Activated CD4-positive, alpha-beta T cell treated with anti-CD3 and anti-CD28 coated beads, Interleukin-2, amount 10 ng/mL, durations not matched to agents 7 days and 5 days (primary cell): ENCODE measurements at places on chromosomes 4 and X.

DNA sequence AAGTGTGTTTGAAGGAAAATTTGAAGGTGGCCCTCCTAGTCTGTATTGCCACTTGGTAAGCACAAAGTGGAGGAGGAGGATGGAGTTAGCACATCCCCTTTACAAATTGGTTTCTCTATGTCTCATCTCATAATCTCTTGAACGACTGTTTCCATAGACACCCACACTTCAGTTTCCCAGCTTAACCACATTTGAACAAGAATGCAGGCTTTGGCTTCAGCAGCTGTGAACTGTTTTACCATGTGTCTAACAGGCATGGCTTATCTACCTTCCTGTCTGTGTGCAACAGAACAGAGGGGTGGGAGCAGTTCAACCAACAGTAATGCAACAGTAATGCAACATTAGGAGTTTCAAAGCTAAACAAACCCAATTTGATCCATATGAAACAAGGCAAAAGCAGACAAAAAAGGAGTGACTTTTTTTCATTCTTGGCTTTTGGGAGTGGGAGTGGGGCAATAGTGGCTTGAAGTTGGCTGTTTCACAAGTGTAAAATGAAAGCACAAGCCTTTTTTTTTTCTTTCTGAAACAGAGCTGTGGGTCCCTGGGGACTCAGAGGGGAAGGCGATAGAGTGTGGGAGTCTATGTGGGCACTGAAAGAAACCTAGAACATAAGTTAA lies 108.0 kb downstream of the ITM2A start:
- DNase-seq = peak; percentile 70

DNA sequence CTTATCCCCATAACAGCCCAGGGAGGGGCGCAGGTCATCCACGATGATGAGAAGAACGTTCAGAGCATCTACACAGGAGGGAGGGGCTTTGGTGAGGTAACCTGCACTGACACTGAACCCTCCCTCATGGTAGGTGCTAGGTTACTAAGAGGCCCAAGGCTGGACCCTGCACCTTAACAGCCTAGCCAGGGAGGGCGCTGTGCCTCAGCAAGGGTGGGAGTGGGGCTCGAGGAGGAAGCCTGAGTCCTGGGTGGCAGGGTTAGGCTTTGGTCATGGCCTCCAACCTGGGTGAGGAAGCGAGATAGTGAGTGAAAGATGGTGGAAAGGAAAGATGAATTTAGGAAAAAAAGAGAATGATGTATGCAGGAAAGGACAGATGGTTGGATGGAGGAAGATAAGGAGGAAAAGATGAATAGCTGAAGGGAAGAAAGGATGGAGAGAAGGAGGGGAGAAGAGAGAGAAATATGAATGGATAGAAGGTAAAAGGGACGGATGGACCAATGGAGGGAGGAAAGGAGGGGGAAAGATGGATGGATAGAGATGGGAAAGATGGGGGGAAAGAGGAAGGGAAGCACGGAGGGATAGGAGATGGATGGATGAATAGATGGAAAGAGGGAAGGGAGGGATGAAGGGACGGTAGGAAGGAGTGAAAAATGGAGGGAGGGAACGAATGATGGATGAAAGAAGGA lies 736 bp downstream of the IDS start:
- DNase-seq = peak; percentile 63

DNA sequence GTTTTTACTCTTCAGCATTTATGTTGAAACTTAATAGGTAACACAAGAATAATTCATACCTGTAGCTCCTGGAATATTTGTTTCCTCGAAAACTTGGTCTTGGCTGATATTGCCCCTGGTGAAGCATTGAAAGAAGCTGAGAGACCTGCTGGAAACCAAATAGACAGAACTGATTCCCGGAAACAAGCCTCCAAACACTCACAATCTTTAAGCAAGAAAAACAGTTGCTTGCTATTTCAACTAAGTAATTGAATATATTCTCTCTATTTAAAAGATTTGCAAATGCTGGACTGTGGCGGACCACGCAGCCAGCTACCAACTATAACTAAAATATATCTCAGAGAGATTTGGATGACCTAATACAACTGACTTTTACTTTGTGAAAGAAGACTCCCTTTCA lies 3.6 kb downstream of the PCDH18 start:
- DNase-seq = no peak

DNA sequence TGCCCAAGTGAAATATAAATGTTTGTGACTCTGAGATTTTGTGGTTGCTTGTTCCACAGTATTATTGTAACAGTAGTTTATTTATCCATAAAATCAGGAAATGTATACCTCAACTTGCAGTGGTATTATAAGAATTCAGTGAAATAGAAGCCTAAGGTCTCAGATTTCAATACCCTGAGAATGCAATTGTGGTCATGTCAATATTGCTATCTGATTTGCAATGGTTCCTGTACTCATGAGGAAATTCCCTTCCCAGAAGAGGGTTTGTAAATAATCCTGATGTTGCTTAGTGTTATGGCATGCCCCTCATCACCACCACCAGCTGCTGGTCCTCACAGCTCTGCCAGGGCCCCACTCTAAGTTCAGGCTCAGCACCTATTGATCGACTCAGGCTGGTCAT lies 67.8 kb downstream of the SLC34A2 start:
- DNase-seq = no peak

DNA sequence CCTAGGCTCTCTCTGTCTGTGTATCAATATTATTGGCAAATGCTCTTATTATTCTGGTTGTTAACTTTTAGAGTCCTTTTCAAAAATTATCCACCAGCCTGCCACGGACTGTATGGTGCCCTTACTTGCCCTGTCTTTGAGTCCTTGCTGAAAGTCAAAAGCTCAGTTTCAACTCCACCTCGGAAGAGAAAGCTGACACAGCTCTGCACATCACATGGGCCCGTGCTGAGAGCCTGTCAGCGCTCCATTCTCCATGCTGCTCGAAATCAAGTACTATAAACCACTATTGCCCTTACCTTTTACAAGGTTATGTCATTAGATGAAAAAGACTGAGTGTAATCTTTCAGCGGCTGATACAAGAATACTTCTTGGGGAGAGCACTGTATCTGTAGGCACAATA lies 141.0 kb downstream of the CORIN start:
- DNase-seq = no peak

DNA sequence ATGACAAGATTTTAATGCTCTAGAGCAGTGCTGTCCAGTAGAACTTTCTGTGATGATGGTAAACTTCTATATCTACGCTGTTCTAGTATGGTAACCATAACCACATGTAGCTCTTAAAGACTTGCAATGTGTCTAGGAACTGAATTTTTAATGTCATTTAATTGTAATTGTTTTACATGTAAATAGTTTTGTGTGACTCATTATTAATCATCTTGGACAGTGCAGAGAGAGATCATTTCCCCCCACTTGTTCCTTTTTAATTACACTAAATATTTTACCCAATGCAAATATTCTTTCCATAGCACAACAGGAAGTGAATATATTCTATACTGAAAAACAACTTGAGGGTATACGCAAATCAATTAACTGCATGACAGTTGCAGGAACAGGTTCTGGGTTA lies 5.8 kb downstream of the ATG4A start:
- no peak for DNase-seq

- DNase-seq = peak; percentile 7
Measured at GRCh38 chr4:154559494-154560418, 3.1 kb upstream of the FGB start.

DNA sequence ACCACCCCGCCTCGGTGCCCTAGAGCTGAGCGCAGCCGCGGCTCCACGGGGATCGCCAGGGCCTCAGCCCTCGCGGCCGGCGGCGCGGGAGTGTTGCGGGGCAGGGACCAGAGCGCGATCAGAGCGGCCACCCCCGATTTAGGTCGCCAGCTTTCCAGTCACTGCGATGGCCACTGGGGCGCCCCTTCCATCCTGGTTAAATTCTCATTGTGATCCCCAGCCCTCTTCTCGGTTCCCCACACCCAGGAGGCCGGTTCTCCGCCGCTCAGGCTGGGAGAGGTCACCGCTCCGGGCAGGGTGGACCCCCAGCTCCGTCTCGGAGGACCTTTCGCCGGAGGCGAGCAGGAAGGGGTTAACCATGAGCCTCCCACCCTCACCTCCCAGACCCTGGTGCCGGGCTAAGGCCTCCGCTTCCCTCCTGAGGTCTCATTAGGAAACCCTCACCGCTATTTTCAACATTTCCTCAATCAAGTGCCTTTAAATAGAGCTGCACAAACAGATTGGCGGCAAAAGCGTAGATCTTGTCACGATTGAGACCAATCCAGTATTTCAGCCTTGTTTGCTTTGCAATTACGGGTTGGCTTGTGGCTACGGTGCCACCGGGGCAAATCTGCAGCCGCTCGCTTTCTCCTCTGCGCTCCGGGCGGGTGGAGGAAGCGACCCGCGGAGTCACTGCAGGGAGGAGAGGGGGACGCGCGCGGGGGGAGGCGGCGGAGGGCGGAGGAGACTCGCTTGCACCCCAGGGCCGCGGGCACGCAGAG lies 8.3 kb upstream of the HAND2 start:
- DNase-seq = no peak

DNA sequence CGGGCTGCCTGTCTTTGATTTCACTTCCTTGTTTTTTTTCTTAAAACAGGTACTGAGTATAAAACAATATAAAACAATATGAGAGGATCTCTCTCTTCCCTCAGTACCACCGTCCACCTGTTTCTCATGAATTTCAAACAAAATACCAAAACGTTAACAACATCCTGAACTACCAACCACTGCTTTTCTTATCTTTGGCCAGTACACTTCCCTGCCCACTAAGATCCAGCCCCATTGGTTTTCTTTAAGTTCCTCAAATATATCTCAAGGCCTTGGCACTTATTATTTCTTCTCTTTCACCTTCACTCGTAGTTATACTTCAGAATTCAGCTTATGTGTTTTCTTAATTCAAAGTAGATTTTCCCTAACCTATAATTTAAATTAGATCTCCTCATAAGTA lies 370.2 kb upstream of the GRIA3 start:
- no peak for DNase-seq

DNA sequence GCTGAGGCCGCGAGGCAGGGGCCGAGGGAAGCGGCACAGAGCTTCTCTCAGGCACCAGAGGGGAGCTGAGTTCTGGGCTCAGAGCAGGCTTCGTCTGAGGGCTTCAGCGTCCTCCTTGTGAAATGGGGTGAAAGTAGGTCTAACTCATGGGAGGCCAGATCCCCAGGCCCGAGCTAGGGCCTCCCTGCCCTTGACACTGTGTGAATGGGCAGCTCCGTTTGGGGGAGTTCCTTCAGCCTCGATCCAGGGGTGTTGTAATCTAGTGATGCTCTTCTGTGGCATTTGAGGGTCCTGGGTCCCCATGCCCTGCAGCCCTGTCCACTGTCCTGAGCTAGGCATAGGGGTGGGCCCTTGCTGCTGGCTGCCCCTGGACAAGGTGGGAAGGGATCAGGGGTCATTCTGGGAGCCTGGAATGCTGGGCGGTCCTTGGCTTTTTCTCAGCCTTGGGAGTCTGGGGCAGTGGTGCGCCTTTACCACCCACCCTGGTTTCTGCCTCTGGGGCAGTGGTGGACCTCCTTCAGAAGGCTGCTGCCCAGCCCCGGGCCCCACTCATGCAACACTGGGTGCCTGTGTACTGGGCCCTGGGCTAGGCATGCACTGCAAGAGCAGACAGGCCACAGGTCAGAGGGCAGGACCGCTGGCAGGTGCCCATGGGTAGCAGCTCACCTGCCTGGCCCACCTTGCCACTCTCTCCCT lies 4.1 kb downstream of the SH3BP2 start:
- no peak for DNase-seq

DNA sequence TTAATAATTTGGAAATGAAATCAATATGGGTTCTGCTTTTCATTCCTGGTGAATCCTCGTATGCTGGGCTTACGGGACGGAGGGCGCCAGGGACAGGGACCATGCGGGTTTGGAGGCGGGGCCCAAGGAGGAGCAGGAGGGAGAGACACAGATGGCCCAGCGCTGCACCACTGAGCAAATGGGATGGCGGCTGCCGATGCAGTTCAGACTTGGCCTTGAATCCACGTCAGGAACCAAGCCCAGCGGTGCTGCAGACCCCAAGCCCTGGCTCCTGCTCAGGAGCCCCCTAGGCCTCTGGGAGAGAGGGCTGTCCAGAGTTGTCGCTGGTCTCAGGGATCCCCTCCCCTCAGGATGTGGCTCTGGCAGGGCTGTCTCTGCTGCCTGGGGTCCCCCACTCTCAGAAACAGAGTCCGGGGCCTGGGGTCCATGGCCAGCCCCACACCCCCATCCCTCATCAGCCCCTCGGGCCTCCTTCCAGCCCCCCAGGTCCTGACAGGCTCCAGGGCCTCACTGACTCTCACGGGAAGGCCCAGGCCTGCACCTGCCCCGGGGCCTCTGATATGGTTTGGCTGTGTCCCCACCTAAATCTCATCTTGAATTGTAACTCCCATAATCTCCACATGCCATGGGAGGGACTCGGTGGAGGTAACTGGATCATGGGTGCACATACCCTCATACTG lies 75.2 kb downstream of the FAM53A start:
- no peak for DNase-seq

- DNase-seq = no peak
Measured at GRCh38 chrX:123742440-123742839, 9.6 kb upstream of the THOC2 start.

GRCh38 chr4:137378821-137379220 lies 153.5 kb downstream of the PCDH18 start:
- no peak for DNase-seq

- DNase-seq = peak; percentile 16
Measured at GRCh38 chrX:68462653-68463052, 29.4 kb upstream of the OPHN1 start.

- DNase-seq = peak; percentile 50
Measured at GRCh38 chrX:1249101-1249887, 19.3 kb upstream of the CSF2RA start.

- no peak for DNase-seq
Measured at GRCh38 chr4:134201216-134202161, at the start of gene PABPC4L. Gene PABPC4L, minus strand, starts transcription at chr4:134201789. Its CDS starts 770 bp downstream, at chr4:134201019.

DNA sequence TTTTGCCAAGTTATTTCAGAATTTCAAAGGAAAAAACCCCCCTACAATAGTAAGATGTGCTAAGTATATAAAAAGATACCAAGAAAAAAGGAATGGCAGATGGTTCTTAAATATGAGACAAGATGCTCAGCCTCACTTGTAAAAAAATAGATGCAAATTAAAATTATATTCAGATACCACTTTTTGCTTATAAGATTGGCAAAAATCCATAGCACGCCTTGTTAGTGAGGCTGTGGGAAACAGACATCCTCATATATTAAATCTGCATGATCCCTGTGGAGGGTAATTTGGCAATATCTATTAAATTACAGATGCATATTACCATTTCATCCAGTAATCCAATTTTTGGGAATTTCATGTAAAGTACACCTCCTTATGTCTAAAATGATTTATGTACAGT lies 62.5 kb upstream of the PDHA1 start:
- no peak for DNase-seq

DNA sequence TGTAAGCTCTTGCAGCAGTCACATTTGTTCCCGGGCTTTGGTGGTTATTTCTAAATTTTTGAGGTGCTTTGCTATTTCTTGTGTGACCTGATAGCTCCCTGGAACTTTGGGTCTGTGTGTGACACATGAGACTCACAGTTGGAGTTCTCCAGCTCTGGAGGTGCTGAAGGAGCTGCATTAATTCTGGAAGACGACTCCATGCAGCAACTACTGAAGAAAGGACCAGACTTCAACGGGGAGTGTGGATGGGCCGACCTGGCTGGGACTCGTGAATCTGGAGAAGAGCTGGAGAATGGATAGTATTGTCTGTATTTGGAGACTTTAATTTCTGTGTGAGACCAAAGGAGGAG lies 1.5 kb downstream of the MRFAP1 start:
- DNase-seq = no peak
